ENCODE measurements at places on chromosomes 5 and 9.

DNA sequence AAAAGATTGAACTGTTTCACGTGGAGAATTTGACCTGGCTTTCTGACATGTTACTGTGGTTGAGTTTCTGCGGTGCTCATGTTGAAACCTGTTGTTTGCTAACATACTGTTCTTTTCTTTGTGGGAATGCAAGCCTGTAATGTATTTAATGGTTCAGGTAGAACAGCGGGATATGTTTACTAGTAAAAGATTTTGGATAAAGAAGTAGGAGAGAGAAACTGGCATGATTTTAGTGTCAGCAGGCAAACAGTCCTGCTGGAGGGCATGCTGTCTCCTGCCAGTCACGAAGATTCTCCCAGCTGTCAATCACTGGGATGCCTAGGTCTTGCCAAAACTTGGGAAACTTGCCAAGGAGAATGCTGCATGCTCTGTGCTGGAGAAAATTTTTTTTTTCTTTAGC lies 263.5 kb downstream of the TAF11L14 start:
- no peak for DNase-seq

DNA sequence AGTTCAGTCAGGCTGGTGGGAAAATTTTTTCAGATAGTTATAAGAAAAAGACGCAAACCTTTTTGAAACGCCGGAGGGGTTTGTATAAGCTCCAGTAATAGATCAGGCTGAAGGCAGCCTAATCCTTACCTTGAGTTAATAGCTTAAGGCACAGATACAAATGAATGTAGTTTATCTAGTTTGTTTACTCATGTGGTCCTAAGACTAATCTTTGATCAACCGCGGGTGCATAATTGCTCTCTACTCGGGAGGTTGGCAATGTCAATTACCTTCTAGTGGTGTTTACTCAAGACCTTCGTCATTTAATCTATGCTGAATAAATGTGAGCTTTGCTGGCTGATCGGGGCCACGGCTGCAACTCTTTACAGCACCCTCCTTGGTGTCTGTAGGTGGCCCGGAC lies 665 bp upstream of the INSL4 start:
- DNase-seq = no peak

DNA sequence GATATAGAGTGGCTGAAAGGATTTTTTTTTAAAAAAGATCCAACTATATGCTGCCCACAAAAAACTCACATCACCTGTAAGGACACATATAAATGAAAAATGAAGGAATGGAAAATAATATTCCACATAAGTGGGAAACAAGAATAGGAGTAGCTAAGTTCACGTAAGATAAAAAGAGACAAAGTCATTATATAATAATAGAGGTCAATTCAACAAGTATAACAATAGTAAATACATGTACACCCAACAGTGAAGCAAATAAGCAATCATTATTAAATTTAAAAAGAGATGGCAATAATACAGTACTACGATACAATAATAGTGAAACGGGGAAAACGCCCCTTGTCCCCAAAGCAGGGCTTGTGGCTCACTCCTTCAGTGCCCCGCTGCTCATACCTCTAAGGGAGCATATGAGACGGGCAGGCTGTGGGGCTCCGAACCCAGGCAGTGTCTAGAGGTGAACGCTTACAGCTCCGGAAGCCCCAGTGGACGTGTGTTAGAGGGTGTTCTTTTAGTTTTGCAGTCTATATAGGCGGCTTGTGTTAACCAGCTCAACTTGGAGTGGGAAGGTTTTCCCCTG lies 12.5 kb upstream of the BTNL9 start:
- no peak for DNase-seq

DNA sequence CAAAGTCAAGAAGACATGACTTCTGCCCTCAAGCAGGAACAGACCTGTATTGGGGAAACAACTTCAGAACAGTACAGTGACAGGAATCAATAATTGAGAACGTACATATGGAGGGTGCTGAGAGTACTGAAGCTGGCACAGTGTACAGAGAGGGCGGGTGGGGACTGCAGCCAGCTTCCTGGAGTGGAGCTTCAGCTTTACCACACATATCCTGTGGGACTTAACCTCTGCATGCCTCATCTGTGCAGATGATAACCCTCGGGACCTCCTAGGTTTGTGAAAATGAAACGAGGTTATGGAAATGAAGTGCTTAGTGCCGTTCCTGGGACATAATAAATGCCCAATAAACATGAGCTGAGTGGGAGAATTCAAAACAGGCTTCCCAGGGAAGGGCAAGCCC lies 22.1 kb upstream of the RARS1 start:
- no peak for DNase-seq

DNA sequence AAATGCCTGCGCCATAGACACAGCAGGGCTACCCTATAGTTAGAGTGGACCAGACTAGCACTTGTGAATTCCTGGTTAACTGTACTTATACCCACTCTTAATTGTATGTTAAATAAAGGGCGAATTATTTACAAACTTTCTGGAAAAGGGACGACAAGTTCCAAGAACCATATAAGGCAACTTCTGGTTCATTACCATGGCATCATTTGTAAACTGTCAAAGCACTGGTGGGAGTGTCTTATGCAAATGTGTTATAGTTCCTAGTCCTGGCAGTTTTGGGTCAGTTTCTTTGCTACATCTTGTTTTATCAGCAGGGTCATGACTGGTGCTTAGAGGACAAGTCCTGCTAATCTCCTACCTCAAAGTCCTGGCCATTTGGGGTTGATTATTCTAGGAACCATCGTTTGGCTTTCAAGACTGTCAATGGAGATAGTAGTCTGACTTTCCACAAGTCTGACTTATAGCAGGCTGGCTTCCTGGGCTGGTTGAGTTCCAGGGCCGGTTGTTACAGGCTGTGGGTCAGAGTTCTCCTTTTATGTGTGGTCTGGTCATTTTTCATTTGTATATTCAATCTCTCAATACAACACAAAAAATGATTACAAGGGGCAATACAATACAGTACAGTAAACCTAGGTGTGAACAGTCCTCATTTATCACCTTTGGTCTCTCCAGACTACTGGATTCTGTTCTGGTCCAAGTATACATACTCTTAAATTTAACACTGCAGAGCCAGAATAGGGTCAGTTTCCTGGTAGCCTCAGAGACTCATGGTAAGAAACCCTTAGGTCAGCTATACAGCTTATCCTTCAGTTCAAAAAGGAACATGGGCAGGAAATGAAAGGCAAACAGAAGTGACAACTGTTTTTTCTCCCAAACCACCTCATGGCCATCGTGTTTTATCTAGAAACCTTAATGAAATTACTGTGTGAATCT lies 8.3 kb upstream of the CFAP95 start:
- DNase-seq = no peak

GRCh38 chr5:55104036-55104772 lies 1.8 kb downstream of the GZMA start:
- DNase-seq = no peak

- DNase-seq = no peak
Measured at GRCh38 chr5:2017540-2018389, 135.0 kb upstream of the IRX4 start.

DNA sequence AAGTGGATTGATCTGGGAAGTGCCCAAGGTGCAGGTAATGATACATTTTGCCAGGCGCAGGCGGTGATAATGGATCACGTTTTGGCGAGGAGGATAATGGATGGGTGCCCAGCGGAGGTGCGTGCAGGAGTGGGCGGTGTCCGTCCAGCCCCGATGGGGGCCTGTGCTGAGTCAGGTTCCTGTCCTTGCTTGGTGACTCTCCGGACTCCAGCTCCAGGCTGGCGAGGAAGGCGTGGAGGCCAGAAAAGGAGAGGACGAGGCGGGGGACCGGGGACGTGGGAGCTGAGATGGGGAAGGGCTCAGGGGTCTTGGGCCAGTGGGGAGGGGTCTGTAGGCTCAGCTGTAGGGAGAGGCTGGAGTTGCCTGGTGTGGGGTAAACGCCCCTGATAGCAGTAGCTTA lies 268.3 kb downstream of the PBX3 start:
- DNase-seq = no peak

GRCh38 chr5:166959766-166960165 lies 1331.7 kb upstream of the WWC1 start:
- no peak for DNase-seq

- DNase-seq = no peak
Measured at GRCh38 chr5:132027027-132027426, 15.6 kb upstream of the ACSL6 start.

- DNase-seq = no peak
Measured at GRCh38 chr9:126614088-126614454, 343 bp downstream of the LMX1B start.

GRCh38 chr9:99127356-99128132 lies 22.6 kb downstream of the TGFBR1 start:
- no peak for DNase-seq

- DNase-seq = no peak
Measured at GRCh38 chr5:140567871-140568270, 3.2 kb downstream of the SLC35A4 start.

DNA sequence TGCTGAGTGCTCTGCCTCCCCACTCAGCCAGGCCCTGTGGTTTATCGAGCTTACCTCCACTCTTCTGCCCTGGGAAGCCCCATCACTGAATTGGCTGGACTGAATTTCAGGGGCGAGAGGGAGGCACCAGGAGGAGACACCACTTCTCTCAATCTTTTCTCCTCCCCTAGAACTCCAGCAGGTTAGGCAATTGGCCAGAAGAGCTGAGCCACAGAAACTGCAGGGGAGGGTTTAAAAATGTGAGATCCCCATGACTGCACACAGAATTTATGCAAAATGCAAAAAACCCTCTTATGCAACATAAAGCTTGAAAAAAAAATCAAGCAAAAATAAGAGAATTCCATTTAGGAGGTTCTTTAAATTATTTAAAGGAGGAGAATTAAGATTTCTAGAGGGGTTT lies 29.9 kb downstream of the TUT7 start:
- DNase-seq = no peak

GRCh38 chr5:149017636-149018035 lies 45.2 kb downstream of the SH3TC2 start:
- no peak for DNase-seq

DNA sequence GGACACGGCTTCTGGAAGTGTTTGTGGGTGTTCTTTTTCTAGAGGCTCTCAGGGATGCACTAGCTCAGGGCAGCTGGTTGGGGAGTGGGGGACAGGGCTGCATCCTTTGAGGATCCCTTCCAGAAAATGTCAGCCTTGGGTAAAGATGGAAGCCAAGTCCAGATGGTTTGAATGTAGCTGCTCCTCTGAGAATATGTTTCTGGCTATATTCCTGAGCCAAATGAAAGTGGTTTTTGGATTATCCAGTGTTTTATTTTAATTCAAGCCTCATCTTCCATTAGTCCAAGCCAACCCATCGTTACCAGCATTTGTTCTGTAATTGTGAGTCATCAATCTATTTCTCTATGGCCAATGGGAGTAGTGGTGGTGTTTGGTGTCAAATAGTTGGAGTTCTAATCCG lies 70.4 kb downstream of the SPRY4 start:
- DNase-seq = no peak

DNA sequence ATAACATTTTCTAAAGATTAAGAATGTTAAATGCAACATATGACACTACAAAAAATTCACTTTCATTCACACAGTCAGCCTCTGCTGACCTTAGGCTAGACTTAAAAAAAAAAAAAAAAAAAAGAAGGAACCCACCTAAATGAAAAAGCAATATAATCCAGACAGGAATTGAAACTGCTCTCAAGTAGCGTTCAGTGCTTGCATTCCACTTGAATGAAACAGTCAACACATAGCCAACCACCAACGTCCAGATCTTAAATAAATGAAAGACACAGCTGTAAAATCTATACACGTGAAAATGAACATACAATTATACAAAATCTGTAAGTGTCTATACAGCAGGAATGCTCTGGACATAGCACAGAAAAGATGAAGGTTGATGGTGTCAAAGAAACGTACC lies 11.4 kb downstream of the TMEM245 start:
- DNase-seq = no peak

DNA sequence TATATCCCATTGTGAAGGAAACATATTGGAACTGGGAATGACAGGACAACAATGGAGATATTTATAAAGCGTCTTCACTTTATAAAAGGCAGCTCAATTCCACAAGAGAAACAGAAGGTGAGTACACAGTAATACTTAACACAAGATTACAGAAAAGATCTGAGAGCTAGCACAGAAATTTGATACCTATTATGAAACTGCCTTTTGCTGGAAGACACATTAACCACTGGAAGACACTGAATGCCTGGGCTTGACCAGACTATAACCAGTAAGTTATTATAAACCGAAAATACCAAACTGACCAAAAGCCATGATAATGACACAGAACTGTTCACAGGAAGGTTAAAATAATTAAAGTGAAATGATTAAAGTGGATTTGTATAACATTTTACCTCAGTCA lies 195.4 kb downstream of the NR2F1-AS1 start:
- no peak for DNase-seq

DNA sequence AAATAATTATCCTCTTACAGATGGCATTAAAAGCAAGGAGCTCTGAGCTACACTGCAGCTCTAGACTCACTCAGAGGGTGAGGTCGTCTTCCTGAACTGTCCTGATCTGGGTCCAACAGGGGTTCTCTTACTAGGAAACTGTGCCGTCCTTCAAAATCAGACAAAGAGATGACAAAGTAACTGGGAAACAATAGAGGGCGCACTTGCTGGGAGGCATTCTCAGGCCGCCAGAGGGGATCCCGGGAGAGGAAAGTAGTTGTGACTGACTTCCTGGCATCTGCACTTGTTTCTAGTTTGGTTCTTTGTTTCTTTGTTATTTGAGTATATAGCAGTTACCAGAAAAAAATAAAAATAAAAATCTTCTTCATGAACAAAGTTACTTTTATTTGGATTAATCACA lies 142.9 kb upstream of the MSX2 start:
- no peak for DNase-seq

DNA sequence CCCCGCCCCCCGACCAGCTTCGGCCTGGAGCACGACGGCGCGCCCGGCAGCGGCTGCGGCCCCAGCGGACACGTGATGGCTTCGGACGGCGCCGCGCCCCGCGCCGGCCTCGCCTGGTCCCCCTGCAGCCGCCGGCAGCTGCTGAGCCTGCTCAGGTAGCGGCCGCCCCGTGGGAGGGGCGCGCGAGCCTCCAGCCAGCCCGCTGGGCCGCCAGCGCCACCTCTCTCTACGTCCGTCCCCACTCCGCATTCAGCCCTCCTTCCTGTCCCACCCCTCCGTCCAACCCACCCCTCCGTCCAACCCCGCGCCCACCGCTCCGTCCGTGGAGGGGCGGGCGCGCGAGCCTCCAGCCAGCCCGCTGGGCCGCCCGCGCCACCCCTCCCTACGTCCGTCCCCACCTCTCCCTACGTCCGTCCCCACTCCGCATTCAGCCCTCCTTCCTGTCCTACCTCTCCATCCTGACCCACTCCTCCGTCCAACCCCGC lies 6.5 kb downstream of the ADAMTS13 start:
- no peak for DNase-seq

- DNase-seq = no peak
Measured at GRCh38 chr9:132942541-132943182, 1.8 kb downstream of the TSC1 start.

DNA sequence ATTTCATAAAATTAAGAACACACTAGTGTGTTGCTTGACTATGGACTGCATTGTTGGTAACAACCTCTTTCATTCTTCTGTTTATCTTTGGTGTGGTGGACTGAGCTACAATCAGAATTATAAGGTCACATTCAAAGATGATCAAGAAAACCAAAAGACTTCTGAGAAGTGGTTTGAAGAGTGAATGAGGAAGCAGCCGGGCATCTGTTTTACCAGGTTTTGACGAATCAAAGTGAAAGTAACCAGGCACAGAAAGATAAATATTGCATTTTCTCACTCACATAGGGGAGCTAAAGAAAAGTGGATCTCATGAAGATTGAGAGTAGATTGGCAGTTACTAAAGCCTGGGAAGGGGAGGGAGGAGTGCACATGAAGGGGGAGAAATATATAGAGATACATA lies 589.1 kb downstream of the ZNF608 start:
- DNase-seq = no peak

Data from activated naive CD4-positive, alpha-beta T cell treated with Interleukin-2 at 50 U/mL for 16 hours (primary cell).